ENCODE measurements at places on chromosomes 7 and 10.

GRCh38 chr10:49160110-49160509 lies 26.3 kb upstream of the FAM170B start:
- DNase-seq: no peak

GRCh38 chr7:73833251-73833919 lies 2.6 kb downstream of the CLDN4 start:
- no peak for DNase-seq

DNA sequence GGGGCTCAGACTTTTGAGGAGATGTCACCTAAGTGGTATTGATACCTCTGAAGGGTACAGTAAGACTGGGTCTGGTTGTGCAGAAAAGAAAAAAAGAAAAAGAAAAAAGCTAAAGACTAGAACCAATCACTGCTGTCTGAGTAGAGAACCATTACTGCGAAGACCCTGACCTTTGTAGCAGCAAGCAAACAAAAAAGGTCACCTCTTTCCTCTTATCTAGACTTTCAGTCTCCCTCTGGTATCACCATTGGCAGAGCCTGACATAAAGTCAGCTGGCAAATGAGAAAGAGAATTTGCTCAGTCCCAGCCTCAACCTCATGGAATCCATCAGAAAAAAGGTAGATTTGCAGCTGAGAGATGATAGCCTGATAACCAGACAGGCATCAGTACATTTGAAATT lies 2.6 kb upstream of the DNTT start:
- DNase-seq: no peak

GRCh38 chr10:92113911-92114600 lies 176.8 kb downstream of the CPEB3 start:
- no peak for DNase-seq

GRCh38 chr7:135074096-135074495 lies 73.8 kb upstream of the TMEM140 start:
- DNase-seq: no peak

DNA sequence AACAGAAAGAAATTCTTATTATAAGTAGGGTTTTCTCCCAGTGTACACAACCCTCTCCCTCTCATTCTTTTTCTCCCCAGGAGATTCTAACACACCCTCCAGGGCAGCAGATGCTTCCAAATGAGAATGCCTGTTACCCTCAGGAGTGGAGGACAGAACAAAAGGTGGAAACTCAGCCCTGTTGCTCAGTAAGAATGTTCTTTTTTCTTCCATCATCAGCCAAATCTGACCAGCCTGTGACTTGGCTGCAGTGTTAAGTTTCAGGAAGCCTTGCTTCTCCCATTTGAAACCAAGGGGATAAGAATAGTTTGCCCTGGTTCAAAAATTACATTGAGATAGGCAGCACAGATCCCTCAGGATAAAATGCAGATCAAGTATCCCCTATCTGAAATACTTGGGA lies 77.5 kb upstream of the EEPD1 start:
- DNase-seq: no peak

GRCh38 chr7:151094675-151095074 lies 8.4 kb downstream of the AGAP3 start:
- no peak for DNase-seq

DNA sequence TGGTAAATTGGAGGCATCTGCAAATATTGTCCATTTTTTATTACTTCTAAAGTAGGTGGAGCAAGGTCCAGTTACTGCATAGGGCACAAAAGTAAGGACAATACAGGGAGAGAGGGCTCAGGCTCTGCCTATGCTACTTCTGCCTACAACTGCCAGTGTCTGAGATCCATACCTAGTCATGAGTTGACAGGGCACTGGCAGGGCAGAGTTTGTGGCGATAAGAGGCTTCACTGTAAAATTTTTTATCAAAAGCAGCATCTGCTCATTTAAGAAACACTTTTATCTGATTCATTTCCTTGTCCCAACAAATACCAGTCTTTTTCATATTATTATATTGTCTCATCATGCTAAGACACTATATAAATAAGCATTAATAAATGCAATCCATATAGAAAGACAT lies 178.0 kb downstream of the LRRN3 start:
- no peak for DNase-seq

GRCh38 chr10:106384496-106384895 lies 780.0 kb downstream of the SORCS1 start:
- DNase-seq: no peak

DNA sequence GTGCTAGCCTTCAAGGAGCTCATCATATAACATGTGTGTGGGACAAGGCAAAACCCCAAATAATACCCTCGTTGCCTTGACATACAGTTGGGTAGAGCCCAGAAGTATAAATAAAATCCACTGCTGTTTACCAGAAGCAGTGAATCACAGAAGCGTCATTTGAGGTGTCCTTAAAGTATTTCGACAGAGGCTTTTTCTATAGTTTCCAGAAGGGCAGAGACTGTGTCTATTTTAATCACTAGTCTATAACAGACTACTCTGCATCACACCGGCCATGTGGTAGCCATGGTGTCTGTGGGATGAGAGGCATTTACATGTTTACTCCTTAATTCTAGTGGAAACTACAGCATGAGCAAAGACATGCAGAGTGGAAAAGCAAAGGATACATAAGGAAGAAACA lies 131.3 kb downstream of the CTTNBP2 start:
- no peak for DNase-seq

GRCh38 chr10:326894-327635 lies 191.8 kb downstream of the ZMYND11 start:
- no peak for DNase-seq

GRCh38 chr10:11901833-11902475 lies 78.8 kb downstream of the PROSER2 start:
- DNase-seq: no peak

DNA sequence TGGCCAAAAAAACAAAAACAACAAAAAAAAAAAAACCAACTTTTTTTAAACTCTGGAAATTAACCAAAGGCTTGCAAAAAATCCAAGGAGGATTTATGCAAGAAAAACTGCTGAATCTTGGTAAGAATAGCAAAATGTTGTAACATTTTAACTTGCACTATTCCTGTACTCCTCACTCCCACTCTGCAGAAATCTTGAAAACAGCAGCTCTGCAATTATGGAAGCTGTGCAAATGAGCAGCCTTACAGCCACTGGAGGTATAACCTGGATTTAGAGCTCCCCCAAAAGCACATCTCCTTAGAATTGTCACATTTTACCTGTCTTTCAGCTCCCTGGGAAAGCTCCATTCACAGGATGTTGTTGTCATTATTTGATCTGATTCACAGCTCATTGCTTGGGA lies 41.8 kb upstream of the LRGUK start:
- no peak for DNase-seq

DNA sequence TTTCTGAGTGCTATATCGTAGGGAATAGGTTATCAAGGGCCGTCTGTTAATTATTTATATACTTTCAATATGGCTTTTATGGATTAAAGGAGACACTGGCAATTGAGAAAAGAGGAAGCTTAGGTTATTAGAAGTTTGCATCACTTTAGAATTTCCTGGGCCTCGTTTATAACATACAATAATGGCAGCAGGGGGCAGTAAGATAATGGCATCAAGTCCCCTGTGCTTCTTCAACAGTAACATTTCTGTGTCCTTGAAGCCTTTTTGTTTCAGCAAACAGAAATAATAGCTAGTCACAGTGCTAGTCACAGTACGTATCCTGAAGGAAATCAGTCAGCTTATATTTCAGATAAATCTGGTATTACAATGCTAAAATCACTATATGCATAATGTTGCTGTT lies 41.9 kb downstream of the SPAM1 start:
- DNase-seq: no peak

- DNase-seq: no peak
Observed at GRCh38 chr10:51744235-51745000, 45.0 kb upstream of the CSTF2T start.

DNA sequence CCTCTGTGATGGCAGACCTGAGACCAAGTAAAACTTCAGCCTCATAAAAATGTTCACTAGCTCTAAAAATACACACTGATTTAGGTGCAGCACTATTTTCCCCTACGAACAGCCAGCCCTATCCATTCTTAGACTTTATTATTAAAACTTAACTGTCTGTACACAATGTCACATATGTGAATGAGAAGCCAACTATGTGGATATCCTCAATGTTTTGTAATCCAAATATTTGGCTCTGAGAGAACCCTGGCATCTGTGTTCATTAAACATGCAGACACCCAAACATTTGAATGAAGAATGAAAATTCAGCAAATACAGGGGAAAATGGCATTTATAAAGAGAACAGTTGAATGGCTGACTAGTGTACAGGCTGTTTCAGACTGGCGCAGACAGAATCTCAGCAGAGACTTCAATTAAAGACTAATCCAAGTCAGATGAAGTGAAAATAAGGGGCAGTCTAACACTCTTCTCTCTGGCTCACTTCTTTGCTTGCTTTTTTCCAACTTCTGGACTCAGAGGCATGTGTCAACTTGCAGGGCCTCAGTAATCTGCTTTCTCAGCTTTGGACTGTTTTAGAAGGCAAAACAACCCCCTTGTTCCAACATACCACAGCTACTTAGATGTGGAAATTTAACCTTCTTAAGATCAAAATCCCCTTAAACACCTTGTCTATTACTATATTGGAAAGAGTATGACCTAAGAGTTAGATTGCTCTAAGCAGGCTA lies 47.4 kb upstream of the FAM180A start:
- no peak for DNase-seq

GRCh38 chr10:76902949-76903348 lies 734.7 kb downstream of the KCNMA1 start:
- DNase-seq: no peak

DNA sequence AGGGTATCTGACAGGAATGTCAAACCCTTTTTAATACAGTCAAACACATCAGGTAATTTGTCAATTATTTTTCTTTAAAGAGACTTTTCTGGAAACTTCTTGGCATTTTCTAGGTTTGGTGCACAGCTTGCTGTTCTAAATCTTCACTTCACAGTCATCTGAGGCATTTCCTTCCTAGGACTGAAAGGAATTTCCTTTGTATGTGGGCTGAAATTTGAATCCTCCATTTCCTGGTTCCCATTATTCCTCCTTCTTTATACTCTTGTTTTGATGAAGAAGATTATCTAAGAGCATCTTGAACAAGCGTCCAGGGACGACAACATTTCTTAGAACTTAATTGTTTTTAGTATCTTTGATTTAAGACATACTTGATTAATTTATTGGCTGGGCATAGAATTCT lies 24.9 kb downstream of the CALD1 start:
- DNase-seq: no peak

GRCh38 chr7:135536150-135536549 lies 21.6 kb upstream of the NUP205 start:
- no peak for DNase-seq

GRCh38 chr10:61567729-61568128 lies 95.0 kb upstream of the CABCOCO1 start:
- no peak for DNase-seq

DNA sequence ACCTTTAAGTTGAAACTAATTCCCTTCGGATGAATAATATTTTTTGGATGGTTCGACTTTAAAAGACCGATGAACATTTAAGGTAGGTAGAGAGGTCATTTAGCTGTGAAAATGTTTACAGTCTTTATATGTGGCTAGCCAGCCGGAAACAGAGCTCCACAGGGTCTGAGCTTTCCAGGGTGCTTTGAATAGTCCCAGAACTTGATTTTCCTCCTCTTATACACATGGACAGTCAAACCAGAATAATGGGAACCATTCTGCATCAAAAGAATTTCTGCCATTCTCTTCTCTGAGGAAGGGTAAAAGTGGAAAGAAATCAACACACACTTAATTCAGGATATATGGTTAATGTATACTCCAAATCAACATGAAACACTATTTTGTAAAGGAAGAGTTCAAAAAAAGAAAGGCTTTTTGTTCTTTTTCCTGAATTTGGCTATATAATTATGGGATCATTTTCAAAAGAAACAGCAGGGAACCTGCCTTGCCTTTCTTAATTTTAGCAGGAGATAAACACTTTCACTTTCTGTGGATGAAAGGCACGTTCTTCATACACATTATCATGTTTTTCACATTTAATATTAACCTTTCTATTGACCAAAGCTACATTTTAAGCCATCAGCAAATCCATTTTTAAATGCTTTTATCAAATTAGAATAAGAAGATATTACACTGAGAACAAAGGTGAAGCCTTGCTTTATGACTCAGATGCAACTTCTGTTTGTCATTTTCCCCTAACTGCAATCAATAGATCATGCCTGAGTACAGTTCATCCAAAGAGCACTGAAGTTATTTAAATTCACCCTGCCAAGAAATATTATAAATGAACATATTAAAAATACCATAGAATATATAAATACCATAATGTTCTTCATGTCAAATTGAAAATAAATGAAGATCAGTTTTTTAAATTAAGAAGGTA lies 307.3 kb downstream of the THSD7A start:
- DNase-seq: no peak

GRCh38 chr10:112728997-112729396 lies 221.1 kb upstream of the TCF7L2 start:
- no peak for DNase-seq

DNA sequence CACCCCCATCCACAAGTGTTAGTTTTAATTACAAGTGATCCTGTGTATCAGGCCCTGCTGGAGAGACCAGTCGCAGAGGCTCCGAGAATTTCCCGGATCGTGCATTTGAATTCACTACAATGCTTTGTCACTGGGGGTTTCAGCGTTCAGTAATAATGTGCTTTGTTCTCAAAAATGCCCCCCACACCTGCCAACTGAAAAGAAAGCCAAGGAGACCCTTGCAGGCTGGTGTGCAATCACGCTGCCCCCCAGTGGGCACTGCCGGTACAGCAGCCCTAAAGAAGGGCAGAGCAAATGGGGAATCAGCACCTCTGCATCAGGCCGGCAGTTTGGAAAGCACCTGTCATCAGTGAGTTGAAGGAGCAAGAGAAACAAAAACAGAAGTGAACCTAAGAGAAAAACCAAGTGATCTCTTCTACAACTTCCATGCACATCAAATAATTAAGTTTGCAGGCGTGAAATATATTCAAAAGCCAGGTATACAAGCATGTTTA lies 177.6 kb downstream of the PARD3 start:
- peak; percentile 46 for DNase-seq
